ENCODE measurements at places on chromosomes 2 and 18.

DNA sequence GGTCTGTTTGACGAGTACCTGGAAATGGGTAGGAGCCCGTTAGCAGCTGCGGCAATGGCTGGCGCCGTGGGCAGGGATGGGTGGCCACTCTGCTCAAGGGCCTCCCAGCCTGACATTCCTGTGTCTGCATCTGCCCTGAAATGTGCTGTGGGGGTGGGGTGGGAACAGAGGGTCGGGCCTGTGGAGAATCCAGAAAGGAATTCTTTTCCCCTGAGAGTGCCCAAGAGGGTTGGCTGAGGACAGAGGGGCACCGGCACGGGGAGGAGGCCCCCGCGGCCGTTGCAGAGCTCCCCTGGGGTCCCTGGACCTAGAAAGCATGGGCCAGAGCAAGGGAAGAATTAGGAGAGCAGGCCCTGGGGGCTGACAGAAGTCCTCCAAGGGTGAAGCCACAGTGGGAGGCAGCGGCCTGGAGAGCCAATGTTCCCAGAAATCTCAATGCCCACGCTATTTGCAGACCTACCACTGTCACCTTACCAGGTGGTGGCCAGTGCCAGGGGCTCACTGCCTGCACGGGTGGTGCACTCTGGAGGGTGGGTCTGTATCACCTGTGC, 27.8 kb downstream of the ANO7 start:
- DNase-seq = no peak

- no peak for DNase-seq
Observed at GRCh38 chr2:144572977-144573376, 53.1 kb upstream of the ZEB2 start.

DNA sequence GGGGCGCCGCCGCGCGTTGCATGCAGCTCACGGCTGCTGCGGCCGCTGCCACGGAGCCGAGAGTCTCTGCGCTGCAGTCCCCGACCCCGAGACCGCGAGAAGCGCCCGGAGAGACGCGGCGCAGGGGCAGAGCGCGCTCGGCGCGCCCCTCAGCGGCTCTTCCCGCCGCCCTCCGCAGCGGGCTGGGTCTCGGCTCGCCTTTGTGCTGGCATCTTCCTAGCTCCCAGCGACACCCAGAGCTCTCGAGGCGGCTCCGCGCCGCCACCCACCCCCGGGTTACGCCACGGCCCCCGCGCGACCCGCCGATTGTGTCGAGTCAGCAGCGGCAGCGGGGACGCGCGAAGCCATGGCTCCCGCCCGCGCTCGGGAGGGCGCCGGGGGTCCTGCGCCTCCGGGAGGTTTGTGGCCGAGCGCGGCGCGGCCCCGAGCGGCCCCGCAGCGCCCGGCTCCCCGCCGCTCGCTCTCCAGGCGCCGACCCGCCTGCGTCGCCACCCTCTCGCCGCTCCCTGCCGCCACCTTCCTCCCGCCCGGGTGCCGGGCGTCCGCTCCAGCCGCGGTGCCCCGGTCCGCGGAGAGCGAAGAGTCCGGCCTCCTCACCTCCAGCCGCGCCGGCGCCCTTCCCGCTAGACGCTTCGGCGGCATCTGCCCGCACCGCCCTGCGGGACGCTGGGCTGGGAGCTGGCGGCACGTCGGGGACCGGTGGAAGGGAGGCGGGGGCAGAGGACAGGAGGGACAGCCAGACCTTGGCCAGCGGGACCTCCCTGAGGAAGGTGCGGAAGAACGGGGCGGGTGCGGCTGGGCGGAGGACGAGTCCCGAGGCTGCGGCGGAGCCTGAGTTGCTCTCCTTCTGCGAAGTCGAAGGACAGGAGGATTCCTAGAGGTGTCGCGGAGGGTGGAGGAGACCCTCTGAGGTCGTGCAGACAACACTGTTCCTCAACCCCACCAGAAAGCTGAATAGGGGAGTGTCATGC, 46.3 kb upstream of the CCDC150 start:
- no peak for DNase-seq

- DNase-seq = peak; percentile 33
Observed at GRCh38 chr2:148926291-148926961, 51.4 kb downstream of the KIF5C start.

DNA sequence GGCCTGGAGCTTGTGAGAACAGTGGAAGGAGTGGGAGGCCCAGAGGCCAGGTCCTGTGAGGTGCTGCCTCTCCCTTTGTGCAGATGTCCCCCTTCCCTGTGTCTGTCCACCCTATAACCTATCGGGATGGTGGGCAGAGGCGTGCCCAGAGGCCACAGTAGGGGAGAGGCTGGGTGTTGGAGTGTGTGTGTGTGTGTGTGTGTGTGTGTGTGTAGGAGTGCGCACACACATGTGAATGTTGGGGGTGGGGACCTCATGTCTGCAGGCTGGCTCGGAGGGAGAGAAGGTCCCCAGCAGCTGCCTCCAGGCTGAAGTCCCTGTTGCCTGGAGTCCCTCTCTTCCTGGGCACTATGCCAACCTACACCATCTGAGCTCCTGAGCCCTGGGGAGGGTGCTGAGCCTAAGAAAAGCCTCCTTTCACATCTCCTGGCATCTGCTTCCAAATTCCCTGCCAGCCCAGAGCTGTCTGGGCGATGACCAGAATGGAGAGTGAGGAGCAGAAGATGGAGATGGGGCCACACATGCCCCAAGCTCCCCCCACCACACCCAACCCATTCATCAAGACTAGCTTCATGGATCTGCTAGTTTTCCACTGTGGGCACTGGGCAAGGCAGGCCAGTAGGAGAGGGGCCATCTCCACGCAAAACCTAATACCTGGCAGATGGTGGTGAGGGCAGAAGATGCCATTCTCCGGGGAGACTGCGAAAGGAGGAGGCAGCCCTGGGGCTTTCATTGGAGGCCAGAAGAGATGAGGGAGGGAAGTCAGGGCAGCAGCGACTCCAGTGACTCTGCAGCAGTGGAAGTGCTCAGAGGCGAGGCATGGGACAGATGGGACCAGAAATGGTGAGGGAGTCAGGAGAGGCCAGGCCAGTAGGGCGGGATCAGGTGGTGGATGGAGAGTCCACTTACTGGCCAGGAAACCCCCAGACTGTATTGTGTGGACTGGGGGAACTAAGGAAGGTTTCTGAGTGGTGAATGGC, 20.3 kb downstream of the KCNK3 start:
- DNase-seq = no peak

- DNase-seq = no peak
Observed at GRCh38 chr2:105114551-105114950, 76.7 kb downstream of the MRPS9 start.

GRCh38 chr18:49227001-49227380, 233.5 kb downstream of the DYM start:
- no peak for DNase-seq

- no peak for DNase-seq
Observed at GRCh38 chr2:119478188-119478977, 45.9 kb downstream of the SCTR start.

DNA sequence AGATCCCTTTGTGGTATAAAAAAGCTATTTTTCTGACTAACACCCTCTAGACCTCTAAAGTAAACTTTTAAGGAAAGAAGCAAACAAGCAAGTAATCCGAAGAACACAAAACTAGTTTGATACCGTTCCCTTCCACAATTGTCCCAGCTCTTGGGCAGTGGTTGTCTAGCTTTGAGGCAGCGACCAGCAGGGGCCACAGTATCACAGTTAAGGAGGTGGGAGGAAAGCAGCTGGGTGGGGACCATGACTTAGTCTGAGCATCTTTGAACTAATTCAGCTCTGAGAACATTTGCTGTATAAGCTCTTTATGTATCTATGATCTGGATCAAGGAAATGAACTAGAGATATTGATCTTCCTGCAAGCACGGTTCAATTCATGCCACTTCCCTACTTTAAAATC, 51.0 kb downstream of the SF3B1 start:
- no peak for DNase-seq

DNA sequence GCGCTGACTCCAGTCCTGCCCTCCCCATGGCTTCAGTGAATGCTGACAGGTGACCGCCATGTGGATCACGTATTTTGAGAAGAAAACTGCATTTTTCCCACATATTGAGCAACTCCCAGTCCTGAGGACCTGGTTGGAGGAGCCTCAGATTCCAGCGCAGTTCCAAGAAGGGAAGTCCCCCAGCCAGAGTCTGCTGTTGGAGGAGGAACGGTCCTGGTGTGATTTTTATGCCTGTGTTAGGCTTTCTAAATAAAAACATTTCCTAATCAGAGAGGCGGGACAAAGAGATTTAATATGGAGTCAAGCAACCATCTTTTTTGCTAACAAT, 32.3 kb upstream of the COL6A3 start:
- no peak for DNase-seq

DNA sequence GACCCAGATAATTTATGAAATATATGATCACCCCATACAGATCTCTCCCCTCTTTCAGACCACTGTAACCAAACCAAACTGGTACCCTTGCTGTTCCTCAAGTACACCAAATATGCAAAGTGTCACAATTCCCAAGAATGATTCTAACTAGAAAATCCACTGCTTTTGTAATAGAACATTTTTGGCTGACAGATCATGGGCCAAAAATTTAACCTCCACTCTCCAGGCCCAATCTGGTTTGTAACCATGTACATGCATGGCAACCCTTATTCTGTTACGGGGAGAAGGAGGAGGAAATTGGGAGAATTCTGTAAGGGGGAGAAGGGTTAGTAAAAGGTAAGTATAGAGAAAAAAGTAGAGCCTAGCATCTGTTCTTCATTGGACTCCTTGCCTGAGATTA, 62.0 kb downstream of the IKZF2 start:
- DNase-seq = no peak
